ENCODE measurements at places on chromosomes 11 and 22.

DNA sequence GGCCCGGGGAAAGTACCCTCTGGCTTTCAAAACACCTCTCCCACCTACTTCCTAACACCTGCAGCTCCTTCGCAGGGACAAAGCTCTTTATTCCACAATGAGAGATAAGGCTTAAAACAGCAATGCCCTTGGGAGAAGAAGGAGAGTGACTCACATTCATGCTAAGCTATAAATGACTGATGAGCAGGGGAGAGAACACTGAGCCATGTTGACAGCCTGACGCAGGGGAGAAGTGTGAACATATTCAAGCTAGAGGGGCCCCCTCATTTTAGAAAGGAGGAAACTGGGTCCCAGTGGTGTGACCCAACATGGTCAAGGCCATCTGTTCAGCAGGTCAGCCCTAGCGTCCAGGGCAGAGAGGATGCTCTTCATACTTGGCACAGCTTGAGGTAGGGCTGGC, 171.8 kb downstream of the DSCAML1 start:
- DNase-seq: no peak

DNA sequence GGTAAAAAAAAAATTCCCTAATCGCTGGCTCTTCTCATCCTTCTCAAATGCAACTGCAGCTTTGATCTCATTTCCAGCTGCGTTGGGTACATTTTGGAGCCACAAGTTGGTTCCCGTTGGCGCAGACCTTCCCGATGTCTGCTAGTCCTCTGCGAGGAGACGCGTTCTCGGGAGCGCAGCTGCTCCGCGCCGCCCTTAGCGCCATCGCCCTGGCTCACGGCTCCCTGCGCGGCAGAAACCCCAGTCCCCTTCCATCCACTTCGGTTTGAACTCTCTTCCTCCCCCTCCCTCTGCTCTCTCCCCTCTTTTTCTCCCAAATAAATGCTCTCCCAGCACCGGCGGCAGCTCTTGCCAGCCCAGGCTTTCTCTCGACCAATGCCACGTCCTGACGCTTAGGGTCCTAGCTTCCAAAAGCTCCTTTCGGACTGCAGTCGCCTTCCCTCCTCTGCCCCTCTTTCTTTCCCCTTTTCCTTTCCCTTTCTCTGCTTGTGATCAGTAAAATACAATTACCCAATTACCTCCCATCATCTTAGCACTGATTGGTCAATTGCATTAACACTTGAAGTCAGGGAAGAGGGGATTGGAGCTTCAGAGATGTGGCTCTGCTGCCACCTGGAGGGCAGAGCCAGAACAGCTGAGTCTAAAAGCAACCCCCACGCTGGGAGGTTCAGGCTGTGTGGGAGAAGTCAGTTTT, 1165.7 kb downstream of the LRRC4C start:
- DNase-seq: no peak

DNA sequence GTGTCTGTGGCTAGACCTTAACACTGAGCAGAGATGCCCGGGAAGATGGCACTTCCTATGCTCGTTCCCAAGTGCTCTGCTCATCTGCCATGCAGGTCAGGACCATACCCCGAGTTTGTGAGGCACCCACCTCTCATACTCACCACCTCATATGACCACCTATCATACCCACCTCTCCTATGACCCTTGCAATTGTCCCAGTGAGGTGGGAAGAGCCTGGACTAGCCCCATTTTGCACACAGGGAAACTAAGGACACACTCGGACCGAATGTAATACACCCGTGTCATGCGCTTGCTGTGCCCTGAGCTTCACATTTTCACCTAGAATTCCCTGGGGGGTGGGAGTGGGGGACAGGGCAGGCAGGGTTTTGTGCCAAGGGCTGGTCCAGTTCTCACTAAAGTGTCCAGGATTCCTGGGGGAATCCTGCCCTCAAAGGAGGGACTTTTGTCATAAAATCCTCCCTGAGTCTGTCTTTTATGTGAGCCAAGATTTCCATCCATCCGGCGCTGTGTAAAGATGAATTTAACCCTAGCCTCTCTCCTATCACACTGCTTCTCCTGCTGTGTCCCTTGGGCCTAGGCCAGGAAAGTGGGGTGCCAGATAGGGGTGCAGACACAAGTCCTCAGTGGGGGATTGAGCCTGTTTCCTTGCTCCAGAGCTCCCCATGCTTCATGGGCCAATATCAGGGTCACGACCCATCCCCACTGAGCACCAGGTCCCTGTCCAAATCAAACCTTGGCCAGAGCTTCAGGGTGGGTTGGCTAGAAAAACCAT, 20.0 kb downstream of the TPBGL start:
- DNase-seq: no peak

DNA sequence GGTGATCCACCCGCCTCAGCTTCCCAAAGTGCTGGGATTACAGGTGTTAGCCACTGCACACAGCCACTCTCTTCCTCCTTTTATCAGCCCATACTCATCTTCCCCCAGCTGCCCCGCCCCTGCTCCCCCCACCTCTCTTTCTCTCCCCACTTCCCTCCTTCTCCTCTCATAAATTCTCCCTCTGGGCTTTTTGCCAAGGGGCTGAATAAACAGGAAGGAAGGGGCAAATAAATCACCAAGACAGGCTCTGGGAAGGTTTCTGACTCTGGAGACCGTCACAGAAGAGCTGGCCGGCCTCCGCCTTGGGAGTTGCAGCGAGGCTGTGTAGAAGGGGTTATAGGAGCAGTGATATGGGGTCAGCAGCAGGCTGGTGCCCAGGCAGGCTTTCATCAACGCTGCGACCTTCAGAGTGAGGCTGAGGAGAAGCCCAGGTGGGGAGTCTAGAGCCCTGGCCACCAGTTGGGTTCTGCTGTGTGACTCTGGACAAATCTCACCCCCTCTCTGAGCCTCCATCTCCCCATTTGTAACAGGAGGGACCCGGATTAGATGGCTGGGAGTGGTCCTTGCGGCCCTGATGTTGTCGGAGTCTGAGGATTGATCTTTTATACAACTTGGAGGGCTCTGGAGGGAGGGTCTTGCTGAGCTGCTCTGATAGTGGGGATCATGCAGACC, 62.6 kb upstream of the RASD2 start:
- DNase-seq: no peak

DNA sequence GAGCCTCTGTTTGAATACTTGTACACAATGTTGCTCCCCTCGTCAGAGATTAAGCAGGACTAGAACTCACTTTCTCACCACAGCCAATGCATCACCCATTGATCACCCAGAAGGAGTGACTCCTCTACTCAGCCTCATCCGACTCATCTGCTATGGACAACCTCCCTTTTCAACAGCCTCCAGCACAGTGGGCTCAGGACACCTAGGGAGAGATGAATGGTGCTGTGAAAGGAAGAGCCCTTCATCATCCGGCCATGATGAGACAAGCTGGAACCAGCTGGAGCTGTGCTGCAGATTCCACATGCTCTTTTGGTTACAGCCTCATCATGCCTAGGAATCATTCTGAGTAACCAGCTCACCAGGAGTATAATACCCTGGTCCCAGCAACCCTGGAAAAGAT, 15.5 kb downstream of the C11orf91 start:
- no peak for DNase-seq

DNA sequence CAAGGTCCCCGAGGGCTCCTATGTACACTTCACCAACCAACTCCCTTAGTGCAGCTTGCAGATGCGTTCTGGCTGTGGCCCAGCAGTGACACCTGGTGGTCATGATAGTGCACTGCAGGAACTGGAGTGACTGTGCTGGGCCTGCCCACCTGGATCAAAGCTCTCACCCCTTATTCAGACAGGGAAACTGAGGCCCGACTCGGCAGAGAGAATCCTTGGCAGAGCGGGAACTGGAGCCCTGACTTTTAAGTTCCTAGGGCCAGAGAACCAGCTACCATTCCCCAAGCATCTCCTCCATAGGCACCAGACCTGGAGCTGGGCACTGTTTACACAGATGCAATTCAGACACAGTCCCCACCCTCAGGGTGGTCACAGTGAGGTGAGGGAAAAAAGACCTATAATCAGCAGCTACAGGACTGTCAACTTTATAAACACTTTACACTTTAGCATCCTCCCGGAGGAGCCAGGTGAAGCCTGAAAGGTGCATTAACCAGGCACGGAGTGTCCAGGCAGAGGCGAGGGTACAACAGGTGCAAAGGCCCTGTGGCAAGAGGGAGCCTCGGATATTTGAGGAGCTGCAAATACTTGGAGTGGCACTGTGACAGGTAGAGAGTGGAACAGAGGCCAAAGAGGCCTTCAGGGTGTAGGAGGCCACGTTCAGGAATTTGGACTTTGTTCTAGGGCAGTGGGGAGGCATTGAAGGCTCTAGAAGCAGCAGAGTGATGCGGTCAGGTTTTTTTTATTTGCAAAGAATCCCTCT, 22.0 kb downstream of the RHBDD3 start:
- DNase-seq: peak; percentile 48

GRCh38 chr11:18704698-18705097, 6.1 kb downstream of the TMEM86A start:
- no peak for DNase-seq

- DNase-seq: no peak
Observed at GRCh38 chr11:2670541-2671100, 29.2 kb downstream of the KCNQ1OT1 start.

GRCh38 chr11:125275905-125276618, 111.5 kb downstream of the PKNOX2 start:
- DNase-seq: no peak

- DNase-seq: no peak
Observed at GRCh38 chr22:42648368-42649245, 585 bp downstream of the CYB5R3 start.

DNA sequence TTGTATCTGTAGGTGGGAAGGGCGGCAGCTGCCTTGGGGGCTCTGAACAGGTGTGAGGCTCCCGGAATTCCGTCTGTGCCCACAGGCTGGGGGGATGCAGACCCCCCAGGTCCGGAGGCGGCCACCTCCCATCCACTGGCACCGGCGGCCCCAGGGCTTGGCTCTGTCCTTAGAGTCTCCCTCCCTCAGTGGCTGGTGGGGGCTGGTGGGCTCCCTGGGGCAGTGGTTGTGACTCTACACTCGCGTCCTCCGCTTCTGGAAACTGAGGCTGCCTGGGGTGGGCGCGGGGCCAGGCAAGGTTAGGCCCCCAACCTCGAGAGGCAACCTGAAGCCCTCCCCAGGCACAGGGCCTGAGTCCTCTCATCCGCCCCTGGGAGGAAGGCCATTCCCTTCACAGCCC, 1305.4 kb downstream of the BRD1 start:
- no peak for DNase-seq

DNA sequence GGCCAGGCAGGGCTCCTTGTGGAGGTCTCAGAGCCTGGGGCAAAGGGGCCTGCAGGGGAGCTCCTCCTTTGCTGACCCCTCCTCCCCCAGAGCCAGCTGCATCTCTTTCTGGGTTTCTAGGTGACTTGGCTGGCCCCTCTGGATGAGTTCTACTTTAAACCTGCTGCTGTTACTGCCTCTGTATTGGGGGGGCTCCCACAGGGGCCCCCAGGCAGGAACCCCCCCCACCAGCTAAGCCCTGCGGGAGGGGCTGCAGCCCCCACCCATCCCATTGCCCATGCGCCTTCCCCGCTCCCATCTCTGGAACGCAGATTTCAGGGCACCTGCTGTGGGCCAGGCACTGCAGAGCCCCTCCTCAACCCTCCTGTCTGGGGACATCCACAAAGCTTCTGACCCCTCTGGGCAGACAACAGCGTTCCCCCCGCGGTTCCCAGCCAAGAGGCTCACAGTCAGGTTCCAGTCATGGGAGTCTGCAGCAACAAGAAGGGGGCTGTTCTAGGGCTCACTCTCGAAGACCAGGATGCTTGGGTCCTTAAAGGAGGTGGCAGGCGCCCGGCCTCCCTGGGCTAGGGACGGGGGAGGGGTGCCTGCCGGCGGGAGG, 815 bp upstream of the PLCB3 start:
- no peak for DNase-seq

DNA sequence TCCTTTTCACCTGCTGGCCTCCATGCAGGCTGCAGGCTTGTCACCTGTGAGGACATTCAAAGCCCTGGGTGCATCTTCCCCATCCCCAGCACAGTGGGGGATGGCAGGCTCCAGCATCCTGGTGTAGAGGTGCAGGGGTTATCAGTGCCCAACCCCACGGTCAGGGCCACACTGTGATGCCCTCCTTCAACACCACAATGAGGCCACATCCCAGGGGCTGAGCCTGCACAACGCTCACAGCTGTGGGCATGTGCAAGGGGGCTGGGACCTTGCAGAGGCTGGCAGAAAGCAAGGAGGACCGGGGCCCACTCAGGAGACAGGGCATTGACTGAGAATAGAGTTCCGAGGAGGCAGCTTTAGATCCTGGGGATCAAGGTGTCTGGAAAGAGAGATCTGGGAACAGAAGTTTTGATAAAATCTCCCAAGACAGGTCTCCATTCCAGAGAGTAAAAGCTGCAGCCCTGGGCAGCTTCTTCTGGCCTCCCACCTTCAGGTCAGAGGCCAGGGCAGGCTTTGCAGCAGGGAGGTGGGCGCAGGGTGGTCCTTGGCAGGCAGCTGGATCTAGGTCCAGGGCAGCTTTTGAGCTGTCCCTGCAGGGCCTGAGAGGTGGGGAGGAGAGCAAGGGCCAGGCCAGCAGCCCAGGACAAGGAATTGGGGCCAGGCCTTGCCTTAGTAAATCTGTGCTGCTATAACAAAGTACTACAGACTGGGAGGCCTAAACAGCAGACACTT, 250.8 kb upstream of the B3GAT1 start:
- DNase-seq: no peak

DNA sequence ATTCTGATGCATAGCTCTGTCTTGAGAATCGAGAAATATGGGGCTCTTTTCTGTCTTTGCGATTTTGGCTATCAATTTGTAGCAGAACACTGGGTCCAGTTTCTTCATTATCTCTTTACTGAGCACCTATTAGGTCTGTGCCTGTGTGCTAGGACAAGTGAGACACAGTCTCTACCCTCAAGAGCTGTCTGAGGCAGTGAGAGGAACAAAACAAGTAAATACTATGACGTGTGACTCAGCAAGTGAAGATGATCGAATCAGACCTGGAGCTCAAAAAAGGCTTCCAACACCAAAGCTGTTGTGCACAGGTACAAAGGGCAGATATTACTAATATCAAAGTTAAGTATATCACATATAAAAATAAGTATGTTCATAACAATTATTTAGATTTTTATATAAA, 52.4 kb downstream of the LGR4 start:
- no peak for DNase-seq

Data from activated T-helper 9 cell treated with anti-CD3 and anti-CD28 coated beads, Interleukin-2, amount 50 U/mL, for 16 hours (primary cell).